ENCODE measurements at places on chromosomes 16 and 17.

DNA sequence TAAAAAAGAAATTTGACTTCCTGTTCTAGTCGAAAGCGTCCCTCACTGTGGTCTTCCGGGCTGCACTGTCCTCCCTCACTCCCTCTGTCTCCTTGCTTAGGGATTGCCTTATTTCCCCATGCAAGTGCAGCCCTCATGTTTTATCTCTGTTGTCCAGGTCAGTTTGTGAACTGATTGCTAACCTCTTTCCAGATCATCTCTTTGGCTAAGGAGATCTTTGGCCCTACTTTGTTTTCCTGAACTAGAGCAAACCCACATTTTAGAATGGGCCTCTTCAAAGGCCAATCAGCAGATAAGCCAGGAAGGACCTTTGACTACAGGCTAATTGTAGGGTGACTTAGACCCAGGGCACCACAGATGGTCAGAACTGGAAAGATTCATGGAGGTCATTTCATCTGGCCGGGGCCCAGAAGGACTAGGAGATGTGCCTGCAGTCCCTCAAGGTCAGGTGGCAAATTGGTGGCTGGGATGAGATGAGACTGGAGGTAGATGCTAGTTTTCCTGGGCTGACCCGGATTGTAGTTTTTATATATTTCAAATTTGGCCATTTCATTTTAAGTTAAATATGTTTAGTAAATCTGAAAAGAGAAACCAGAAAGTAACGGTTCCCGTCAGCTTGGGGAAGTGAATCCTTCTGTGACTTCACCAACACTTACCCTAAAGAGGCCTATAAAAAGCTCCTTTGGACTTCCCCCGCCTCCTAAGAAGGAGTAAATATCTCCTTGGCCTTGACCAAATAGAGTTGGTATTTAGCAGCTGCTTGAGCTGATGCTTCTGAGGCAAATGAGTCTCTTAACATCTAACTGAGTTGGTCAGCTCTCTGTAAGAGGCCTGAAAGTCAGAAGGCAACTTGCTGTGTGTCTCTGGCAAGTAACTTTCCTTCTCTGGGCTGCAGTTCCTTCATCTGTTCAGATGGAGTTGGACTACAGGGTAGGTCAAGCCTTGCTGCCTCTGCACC is 6.2 kb upstream of the SLC25A19 start:
- DNase-seq, result no peak

GRCh38 chr17:44768505-44769142 is 9.8 kb downstream of the ADAM11 start:
- no peak for DNase-seq

GRCh38 chr16:66299349-66299748 is 67.1 kb upstream of the CDH5 start:
- no peak for DNase-seq

DNA sequence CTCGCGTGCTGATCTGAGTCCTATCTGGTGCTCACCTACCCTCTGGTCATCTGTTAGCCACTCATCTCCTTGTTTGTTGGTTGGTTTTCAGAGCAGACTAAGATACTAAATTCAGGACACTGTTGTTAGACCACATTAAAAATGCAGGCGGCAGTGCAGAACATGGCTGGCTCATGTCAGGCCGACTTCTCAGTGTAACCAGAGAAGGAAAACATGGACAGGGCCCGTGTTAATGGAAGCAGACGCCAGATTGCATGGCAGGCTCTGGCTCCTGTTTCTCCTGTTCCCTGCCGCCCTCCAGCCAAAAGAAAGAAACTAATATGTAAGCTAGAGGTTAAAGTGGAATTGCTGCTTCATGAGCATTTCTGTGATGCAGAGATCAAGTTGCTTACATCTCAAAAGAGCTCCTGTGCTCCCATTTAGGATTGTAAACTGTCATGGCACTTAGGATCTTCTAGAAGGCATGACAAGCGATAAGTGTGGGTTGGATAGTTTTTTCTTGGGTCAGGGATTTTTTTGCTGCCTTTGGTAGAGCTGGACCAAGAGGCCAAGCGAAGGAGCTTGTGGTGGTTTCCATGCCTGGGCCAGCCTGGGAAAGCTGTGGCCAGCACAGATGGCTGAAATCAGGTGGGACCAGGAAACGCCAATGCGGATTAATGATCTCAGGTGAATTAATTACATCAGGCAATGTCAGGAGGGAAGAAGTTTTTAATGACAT is 56.1 kb downstream of the YPEL2 start:
- DNase-seq, result no peak

GRCh38 chr16:67993207-67994039 is 5.9 kb downstream of the DPEP2 start:
- DNase-seq, result no peak

GRCh38 chr17:60157487-60158040 is 7.8 kb downstream of the CA4 start:
- no peak for DNase-seq

GRCh38 chr17:193426-193810 is 12.0 kb upstream of the DOC2B start:
- DNase-seq, result no peak

- no peak for DNase-seq
These were observed 6.7 kb upstream of the ABCC3 start for GRCh38 chr17:50627782-50628601.

DNA sequence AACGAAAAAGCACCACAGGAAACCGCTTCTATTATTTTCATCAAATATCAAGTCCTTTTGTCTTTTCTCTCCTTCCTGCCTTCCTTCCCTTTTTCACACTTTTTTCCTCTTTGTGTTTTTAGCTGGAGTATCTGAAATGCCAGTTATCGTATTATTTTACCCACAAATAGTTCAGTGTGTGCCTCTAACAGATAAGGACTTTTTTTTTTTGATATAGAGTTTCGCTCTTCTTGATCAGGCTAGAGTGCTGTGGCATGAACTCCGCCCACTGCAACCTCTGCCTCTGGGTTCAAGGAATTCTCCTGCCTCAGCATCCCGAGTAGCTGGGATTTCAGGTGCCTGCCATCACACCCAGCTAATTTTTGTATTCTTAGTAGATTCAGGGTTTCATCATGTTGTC is 10.7 kb downstream of the DNAAF1 start:
- no peak for DNase-seq

DNA sequence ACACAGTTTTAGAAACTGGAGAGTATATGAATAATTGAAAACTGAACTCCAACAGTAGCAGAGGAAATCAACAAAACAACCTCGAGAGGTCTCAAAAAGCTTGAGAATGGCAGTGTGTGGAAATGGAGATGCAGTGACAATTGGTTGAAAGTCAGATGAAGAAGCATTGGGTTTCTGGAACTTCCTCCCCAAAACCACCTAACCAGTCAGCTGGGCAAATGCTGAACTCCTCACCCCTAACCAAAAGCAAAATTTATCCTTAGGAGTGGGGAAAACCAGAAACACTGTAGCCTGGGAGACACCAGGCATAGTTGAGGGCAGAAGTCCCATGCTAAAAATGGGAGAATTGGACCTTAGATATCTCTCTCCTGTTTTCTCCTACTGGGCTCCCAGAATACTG is 109.9 kb downstream of the TANC2 start:
- no peak for DNase-seq

DNA sequence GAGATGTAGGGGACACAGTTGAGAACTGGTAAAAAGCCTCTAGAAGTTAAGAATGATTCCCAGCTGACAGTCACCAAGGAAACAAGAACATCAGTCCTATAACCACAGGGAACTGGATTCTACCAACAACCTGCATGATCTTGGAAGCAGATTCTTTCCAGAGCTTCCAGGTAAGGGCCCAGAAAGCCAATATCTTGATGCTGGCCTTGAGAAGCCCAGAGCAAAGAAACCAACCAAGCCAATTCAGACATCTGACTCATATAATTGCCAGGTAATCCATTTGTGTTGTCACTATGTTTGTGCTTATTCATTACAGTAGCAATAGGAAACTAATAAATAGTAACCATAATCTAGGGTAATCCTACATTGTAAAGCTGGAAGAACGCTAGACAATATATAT is 81.6 kb downstream of the CACNG1 start:
- no peak for DNase-seq

GRCh38 chr16:74451951-74452758 is 30.9 kb upstream of the CLEC18B start:
- DNase-seq, result no peak

DNA sequence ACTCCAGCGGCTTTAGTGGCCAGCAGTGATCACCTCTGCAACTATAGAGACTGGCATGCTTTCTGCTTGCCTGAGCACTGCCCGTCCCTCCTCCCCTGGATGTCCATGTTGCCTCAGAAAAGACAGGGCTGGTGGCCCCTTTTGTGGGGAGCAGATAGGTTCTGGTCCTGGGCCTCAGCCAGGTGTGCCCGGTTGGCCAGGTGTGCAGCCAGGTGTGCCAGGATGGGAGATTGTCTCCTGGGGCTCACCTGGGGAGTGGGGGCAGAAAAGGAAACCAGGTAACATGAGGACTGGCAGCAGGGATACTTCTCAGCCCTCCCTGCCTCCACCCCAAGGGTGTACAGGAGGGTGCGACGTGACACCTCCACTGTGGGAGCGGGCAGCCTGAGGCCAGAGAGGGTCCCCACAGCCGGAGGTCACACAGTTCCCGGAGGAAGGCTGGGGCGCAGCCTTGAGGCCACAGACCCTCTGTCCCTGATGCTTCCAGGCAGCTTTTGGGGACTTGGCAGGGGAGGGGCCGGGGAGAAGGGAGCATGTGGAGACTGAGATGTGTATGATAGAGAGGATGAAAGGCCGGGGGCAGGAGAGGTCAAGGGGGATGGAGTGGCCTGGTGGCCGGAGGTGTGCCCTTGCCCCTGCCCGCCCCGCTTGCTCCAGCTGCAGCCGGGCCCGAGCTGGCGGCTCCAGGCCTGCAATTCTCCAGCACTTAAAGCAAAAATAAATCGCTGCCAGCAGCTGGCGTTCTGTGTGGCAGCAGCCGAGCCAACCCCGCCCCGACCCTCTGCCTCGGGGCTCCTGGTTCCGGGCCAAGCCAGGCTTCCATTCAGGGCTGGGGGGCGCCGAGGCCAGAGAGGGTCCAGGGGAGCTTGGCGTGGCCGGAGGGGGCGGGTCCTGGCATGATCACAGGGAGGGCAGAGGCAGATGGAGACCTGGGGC is 6.7 kb downstream of the KCNJ12 start:
- DNase-seq, result no peak

DNA sequence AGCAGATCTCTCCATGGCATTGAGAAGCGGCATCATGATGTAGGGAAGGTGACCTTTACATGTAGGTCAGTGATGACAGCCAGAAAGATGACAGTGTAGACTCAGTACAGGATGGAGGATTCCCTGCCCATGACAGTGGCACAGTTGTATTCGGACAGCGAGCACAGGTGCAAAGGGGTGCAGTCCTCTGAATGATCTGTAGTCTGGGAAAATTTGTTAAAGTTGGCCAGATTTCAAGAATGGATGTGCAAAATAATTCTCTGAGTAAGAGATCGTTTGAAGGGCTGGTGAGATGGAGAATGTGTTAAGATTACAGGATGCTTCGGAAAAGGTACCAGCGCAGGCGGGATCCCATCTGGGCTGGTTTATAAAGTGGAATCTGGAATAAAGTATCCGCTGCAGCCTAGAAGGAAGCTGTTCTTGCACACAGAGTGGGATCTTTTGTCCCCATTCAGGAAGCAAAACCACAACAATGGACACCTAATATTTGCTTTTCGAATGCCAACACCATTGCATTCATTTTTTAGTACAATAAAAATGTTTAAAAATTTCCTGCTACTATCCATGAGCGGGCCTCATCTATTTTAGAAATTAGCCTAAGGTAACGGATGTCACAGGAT is 101.2 kb downstream of the RPTOR start:
- no peak for DNase-seq

DNA sequence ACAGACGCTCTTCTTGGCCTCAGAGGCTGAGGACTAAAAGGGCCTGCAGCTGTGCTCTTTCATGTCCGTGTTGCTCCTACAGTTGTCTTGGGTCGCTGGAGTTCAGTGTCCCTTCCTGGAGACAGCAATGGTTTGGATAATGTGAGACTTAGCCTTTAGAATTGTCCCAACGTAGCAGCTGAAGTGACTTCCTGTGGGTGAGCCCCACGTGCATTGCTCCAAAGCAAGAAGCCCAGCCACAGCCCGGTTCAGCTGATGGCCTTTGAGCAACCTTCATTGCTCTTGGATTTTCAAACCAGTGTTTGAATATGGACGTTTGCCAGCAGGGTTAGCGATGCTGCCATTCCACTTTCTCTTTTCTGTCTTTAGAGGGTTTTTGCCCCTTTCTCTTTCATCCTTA is 19.7 kb downstream of the TMEM11 start:
- no peak for DNase-seq

GRCh38 chr16:12178251-12178990 is 201.9 kb downstream of the SNX29 start:
- DNase-seq, result no peak

DNA sequence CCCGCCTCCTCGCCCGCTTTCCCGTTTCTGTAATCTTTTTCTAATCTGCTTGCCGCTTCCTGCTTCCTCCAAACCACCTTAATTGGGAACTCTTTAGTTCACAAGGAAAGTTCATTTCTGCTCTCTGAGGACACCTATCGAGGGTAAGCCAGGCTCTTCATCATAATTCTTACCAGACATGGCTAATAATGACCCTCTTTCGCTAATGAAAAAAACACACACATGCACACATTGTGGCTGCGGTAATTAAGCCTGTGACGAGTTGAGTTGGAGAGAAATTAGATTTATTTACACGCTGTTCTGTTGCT is 100.6 kb downstream of the ZNF423 start:
- DNase-seq, result no peak

GRCh38 chr17:49523706-49524472 is 28.8 kb downstream of the NGFR start:
- no peak for DNase-seq

GRCh38 chr17:36641877-36642845 is 40.8 kb downstream of the MRM1 start:
- DNase-seq, result no peak

DNA sequence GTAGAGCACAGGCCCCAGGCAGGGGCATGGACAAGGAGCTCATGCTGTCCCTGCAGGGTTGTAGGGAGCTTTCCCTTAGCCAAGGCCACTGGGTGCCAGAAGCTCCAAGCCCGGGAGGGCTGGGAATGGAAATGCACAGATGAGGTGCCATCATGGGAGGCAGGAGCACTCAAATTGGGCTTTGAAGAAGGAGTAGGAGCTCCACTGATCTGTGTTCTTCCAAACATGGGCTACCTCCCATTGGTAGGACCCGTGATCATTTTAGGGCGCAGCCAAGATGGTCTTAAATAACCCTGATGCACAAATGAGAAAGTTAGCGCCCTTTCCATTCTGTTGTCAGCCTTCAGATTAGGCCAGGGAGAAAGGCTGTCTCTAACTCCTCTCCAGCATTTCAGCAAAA is 201.5 kb downstream of the ZNF423 start:
- no peak for DNase-seq

DNA sequence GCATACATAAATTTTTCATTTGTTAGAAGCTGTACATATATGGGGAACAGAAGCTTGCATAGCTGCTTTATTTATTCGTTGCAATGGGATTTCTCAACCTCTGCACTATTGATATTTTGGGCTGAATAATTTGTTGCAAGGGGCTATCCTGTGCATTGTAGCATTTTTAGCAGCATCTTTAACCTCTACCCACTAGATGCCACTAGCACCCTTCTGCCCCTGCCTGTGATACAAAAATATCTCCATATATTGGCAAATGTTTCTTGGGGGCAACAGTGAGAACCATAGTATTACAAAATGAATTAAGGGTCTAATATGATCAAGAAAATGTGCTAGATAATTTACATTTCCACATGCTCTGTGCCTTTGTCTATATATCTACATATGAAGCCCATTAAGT is 1401.0 kb downstream of the CDH11 start:
- DNase-seq, result no peak

- no peak for DNase-seq
These were observed 18.3 kb upstream of the CBX8 start for GRCh38 chr17:79814974-79815835.

All from cortex of kidney (tissue), 1 donor.